Endothelial cell of coronary artery (primary cell): ENCODE measurements at places on chromosomes 7 and 10. TPM values are rescaled to one million over a fixed set of nuclear protein-coding genes. Genes with fewer than 3 reads are reported as not detected.

The TMEM176B gene
- total RNA-seq = 0.09 TPM in 1 of 2 replicates, not detected in the other

The CALCR gene
- not detected in 2 replicates for total RNA-seq

The PDZD7 gene
- 0.27 and 0.85 TPM in 2 replicates for total RNA-seq

The AIFM2 gene
- total RNA-seq = 3.6 and 4.9 TPM in 2 replicates
